ENCODE measurements at places on chromosomes 7 and 10.

GRCh38 chr7:8204339-8205030 lies 57.5 kb downstream of the ICA1 start:
- DNase-seq = no peak

- no peak for DNase-seq
These were observed 21.6 kb downstream of the C1GALT1 start for GRCh38 chr7:7203813-7204575.

DNA sequence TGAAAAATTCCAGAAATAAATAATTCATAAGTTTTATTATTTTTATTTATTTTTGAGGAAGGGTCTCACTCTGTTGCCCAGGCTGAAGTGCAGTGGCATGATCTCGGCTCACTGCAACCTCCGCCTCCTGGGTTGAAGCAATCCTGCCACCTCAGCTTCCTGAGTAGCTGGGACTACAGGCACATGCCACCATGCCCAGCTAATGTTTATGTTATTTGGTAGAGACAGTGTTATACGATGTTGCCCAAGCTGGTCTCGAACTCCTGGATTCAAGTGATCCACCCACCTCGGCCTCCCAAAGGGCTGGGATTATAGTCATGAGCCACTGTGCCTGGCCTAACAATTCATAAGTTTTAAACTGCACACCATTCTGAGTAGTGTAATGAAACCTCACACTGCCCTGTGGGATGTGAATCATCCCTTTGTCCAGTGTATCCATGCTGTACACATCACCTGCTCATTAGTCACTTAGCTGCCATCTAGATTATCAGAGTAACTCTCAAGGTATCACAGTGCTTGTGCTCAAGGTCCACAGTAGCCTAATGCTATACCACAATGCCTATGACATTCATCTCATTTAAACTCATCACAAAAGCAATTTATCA lies 17.9 kb downstream of the RTKN2 start:
- no peak for DNase-seq

DNA sequence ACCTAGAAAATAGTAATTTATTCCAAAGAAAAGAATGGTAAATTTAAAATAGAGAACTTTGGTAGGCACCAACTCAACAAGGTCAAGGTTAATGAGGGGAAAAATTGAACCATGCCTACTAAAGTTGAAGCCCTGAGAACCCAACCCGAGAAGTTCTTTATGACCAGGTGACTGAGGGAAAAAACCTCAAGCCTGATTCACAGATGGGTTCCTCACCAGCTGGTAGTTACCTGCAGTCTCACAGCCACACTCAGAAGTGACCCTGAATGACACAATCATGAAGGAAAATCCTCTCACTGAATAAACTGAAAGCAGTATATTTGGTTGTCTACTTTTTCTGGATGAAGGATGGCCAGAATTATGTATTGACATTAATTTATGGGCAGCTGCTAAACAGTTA lies 7.0 kb downstream of the C10orf67 start:
- no peak for DNase-seq

GRCh38 chr10:24907956-24908355 lies 44.5 kb downstream of the PRTFDC1 start:
- no peak for DNase-seq

- no peak for DNase-seq
These were observed 132.6 kb downstream of the RPS24 start for GRCh38 chr10:78166261-78166660.

DNA sequence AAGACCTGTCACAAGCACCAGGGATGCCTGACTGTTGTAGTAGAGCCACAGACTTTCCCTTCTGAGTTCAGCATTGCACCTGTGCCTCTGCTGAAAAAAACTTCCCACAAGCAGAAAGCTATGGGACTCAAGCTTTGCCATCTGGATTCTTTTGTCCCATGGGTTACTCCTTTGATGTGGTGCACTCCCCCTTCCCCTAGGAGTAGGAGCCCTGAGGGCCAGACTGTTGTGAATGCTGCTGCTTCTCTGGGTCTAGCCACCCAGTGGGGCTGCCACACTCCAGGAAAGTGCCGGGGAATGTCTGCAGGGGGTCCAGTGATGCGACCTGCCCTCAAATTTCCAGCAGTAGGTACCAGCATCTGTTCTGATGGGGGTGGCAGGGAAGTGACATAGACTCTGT lies 11.7 kb downstream of the CASP7 start:
- DNase-seq = no peak

- no peak for DNase-seq
These were observed 109.0 kb upstream of the STARD3NL start for GRCh38 chr7:38069052-38069451.

- DNase-seq = no peak
These were observed 88.6 kb downstream of the INPP5A start for GRCh38 chr10:132626019-132626760.
